CD4-positive, alpha-beta T cell treated with Interleukin-4 for 4 hours (primary cell): ENCODE measurements at places on chromosomes 2 and 18.
A peak's percentile ranks its signal among the peaks of the same experiment; 100 is the strongest.

DNA sequence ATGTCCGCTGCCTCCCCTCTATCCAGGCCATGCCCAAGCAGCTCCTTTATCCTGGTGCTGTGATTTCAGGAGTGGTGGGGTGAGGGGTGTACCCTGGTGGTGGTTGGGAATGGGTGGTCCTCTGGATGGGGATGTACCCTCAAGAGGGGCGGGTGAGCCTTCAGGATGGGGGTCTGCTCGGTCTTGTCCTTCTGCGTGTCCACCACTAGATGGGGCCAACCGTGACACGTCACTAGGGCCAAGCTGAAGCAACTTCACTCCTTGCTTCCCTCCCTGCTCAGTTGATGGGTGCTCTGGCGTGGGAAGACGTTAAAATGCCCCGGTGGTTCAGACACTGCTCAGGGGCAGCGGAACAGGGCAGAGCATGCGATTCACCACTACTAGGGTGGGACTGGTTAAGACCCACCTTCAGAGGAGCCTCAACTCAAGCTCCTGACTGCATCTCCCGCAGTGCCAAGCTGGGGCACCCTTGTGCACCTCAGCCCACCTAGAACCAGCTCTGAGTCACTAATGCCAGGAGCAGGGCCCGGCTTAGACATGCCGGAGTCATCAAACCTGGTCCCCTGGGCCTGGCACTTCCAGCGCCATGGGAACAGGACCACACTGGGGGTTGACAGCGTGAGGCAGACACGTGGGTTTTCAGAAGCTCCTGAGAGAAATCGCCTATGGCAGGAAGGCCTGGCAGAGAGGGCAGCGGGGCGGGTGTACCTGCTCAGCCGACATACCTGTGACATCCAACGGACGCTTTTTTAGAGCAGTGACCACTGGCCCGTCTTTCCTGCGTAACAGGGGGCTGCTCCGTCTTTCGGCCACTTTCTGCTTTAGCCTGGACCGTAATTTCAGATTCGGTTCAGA, 256.7 kb downstream of the HDAC4 start:
- no peak for DNase-seq

DNA sequence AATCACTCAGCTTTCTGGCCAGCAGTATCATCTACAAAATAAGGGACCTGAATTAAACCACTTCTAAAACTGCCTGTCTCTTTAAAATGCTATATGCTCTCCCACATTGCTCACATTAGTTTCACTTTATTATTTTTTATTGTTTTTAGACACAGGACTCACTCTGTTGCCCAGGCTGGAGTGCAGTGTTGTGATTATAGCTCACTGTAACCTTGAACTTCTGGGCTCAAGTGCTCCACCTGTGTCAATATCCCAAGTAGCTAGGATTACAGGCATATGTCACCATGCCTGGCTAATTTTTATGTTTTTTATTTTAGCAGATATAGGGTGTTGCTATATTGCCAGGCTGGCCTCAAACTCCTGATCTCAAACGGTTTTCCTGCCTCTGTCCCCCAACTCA, 591.3 kb upstream of the ZNF804A start:
- no peak for DNase-seq

- no peak for DNase-seq
These were observed 14.2 kb downstream of the SPDYA start for GRCh38 chr2:28824870-28825269.

DNA sequence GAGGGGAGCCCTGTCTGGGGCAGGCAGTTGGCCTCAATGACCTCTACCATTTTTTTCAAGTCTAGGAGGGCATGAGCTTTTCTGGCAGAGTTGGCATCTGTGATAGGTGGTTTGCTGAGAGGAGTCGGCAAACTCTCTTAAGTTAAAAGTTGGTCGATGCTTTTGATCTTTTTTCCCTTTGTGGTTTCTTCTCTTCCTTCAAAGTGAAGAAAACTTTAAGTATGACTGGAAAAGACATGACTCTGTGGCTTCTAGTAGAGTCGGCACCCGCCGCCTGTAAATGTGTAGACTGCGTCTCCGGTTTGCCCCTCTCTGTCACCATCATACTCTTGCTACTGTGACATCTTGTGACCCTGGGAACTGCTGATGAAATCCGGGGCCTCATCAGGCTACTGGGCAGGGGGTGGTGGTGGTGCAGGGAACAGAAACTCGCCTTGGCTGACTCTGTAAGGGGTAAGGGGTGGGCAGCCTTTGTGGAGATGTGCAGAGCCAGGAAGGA, 21.1 kb downstream of the INPP5D start:
- peak; percentile 64 for DNase-seq

GRCh38 chr2:11767779-11768178, 21.3 kb downstream of the LPIN1 start:
- no peak for DNase-seq

DNA sequence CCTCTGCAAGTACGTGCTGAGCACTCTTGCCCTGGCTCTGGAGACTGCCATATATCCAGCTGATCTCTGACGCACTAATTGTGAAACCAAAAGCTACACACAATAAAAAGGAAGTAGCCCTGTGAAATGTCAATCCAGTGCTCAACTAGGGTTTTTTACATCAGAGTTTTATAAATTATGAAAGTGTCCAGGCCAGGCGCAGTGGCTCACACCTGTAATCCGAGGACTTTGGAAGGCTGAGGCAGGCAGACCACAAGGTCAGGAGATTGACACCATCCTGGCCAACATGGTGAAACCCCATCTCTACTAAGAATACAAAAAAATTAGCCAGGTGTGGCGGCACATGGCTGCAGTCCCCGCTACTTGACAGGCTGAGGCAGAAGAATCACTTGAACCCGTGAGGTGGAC, 24.5 kb upstream of the PEX13 start:
- peak; percentile 66 for DNase-seq

DNA sequence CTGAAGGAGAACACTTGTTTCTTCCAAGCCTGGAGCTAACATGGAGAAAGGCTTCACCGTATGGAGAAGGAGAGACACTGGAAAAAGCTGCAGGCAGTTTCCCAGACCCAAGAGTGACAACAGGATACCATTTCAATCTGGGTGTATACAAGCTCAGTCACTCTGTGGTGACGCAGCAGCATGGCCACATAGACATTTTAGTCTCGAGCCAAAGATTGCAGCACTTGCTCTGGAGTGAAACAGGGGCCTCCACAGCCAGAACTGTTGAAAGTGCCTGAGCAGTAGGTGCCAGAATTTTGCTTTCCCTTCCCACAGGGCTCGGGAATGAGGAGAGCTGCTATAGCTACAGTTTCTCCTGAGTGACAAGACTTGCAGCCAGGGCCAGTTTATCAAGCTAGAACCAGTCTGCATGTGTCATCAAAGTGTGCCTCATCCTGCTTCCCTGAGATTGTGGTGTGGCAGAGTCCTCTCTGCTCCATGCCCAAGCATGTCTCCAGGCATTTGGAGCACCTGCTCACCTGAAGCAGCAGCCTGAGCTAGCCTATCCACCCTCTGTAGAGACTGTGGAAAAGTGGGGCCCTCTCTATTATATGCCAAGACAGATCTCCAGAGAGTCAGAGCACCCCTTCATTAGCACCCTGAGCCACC, 234.6 kb upstream of the CDH19 start:
- no peak for DNase-seq

DNA sequence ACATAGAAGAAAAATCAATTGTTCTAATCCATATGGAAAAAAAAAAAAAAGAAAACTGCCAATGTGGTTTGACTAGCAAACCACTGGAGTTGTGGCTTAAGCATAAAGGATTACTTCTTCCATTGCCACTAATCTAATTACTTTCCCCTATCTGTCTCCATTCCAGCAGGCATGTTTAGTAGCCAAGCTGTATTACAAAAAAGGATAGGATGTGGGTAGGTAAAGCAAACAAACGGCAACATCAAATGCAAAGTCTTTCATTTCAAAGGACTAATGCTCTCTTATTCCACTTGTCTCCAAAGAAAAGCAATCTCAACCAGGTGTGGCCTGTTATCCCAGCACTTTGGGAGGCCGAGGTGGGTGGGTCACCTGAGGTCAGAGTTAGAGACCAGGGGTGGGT, 36.5 kb downstream of the SLC8A1 start:
- no peak for DNase-seq

- DNase-seq: no peak
These were observed 93.9 kb downstream of the ACVR1 start for GRCh38 chr2:157782057-157782845.

GRCh38 chr18:37465958-37466357, 99.6 kb downstream of the CELF4 start:
- no peak for DNase-seq

DNA sequence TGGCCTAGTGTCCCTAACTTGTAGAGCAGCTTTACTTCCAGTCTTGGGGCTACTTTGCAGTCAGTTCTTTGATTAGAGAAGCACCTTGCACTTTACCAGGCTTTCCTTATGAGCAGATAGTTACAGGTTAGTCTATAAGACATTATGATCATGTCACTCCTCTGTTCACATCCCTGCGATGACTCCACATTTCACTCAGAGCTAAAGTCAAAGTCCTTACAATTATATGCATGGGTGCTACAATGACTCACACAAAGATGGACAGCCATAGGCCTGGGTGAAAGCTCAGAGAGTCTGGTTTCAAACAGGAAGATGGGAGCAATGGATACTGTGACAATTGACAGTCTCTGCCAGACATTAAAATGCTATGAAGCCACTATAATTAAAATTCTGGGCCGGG, 27.1 kb upstream of the SSB start:
- no peak for DNase-seq

GRCh38 chr2:167544602-167545001, 656.3 kb downstream of the XIRP2 start:
- DNase-seq: no peak

- DNase-seq: no peak
These were observed 209.2 kb upstream of the SMAD2 start for GRCh38 chr18:48139431-48140347.

GRCh38 chr2:98514096-98514639, 69.5 kb downstream of the INPP4A start:
- no peak for DNase-seq
